ENCODE measurements at places on chromosomes 16 and 17. TPM values are rescaled to one million over a fixed set of nuclear protein-coding genes. Genes with fewer than 3 reads are reported as not detected.

DNA sequence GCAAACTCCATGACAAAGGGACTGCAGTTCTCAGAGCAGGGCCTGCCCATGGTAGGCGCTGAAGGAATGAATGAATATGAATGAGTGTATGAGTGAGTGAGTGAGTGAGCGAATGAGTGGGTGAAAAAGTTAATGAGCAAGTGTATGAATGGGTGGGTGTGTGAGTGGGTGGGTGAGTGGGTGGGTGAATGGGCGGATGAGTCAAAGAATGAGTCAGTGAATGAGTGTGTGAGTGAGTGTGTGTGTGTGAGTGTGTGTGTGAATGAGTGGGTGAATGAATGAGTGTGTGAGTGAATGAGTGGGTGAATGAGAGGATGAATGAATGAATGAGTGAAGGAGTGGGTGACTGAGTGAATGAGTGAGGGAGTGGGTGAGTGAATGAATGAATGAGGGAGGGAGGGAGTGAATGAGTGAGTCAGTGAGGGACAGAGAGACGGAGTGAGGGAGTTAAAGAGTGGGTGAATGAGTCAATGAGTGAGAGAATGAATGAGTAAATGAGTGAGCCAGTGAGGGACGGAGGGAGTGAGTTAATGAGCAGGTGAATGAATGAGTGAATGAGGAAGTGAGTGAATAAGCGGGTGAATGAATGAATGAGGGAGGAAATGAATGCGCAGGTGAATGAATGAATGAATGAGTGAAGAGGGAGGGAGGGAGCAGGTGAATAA, 11.1 kb upstream of the CHMP6 start:
- DNase-seq = no peak

DNA sequence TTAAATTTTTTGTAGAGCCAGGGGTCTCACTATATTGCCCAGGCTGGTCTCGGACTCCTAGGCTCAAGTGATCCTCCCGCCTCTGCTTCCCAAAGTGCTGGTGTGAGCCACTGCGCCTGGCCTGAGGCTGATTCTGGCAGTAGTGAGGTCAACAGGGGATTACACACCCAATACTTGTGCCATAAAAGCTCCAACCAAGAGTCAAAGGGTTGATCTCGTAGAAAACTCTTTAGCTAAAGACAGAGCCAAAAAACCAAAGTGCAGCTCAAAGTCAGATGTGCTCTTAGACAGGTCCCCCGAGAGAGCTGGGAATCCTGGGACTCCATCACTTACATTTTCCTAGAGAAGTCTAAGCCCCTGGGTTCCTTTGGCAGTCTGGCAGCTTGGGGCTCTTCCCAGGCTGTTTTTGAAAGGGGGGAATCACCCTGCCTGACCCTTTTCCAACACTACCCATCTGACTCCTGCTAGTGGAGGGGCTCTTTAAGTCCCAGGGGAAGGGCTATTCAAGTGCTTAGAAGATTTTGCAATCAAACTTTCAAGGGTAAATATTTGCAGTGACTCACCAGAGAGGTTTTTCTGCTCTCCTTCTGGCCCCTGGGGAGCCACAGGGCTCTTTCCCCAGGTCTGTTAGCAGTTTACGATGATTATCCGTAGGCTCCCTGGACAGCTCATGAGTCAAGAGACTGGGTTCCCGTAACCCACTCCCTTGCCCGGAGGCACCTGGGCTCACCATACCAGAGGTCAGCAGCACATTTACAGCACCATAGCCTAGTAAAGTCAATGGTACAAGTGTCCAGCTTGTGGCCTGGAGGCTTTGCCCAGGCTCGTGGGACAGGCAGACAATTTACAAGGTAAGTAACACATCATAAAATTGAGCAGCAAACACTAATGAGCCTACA, 408.7 kb downstream of the SLC39A11 start:
- DNase-seq = no peak

- DNase-seq = no peak
Measured at GRCh38 chr17:4150096-4150495, 7.1 kb downstream of the CYB5D2 start.

Gene KRTAP1-1
- total RNA-seq = not detected

- DNase-seq = no peak
Measured at GRCh38 chr17:14019186-14019956, 49.9 kb upstream of the COX10 start.

Gene SRL
- total RNA-seq = 0.10 TPM

- DNase-seq = no peak
Measured at GRCh38 chr16:50901062-50901461, 159.2 kb downstream of the CYLD start.

- DNase-seq = no peak
Measured at GRCh38 chr16:50606431-50607050, 58.3 kb downstream of the NKD1 start.

Gene AGRP
- total RNA-seq = not detected

Gene GNAO1
- not detected for total RNA-seq

Gene CENPN
- total RNA-seq = 15.7 TPM

Gene TPSG1
- not detected for total RNA-seq

GRCh38 chr16:30108059-30108850, 5.1 kb downstream of the GDPD3 start:
- DNase-seq = no peak

- no peak for DNase-seq
Measured at GRCh38 chr16:1206786-1207185, 18.3 kb downstream of the TPSG1 start.

DNA sequence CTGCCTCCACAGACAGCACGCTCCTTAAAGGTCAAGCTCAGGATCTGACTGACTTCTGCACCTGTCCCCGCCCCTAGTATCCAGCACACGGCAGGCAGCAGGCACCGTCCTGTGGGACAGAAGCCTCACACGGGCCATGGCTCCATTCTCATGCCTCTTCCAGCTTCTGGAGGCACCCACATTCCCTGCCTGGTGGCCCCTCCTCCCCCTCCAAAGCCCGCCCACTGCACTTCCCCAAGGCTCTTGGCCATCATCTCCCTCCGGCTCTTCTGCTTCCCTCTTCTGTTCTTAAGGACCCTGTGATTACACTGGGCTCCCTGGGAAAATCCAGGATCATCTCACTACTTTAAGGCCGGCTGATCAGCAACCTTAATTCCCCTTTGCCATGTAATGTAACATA, 3.5 kb downstream of the CANT1 start:
- DNase-seq = no peak

DNA sequence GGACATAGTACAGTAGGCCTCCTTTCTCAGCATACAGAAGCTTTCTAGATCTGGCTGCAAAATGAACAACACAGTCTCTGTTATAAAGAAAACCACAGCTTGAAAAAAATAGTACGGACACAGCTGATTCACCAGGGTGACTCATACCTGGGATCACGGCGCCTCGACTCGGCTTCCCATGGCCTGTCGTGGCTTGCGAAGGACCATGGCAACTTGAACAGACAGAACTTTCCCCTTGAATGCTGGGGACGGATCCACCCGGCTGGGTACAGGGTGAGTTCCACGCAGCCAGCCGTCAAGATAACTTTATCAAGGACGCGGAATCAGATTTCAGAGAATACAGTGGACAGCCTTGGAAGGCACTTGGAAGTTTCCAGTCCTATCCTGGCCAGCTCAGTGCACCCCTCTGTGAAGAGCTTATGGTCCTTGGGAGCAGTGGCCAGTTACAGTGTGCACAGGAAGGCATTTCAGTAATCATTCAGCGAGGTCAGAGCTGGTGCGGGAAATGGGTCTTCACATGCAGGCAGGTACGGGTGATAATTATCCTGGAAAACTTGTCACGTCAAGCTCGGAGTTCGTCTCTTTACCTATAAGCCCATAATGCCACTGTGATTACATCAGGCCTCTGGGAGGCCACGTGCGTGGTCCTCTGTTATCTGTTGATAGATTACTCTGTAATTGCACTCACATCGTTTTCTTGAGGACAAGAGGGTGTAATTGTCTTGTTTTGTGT, 57.9 kb upstream of the MAF start:
- no peak for DNase-seq

DNA sequence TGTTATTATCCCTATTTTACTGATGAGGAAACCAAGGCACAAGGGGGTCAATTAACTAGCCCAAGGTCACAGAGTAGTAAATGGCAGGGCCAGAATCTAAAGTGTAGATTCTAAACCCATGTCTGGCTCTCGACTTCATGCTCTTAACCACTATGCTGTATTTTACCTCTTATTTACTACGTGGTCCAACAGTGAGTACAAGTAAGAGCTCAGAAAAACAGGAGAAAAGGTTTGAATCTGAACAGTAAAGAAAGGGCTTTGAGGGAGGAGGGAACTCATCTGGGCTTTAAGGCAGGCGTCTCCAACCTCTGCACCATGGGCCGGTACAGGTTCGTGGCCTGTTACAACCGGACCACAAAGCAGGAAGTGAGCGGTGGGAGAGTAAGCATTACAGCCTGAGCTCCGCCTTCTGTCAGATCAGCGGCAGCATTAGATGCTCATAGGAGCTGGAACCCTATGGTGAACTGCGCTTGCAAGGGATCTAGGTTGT, 62.9 kb downstream of the SMURF2 start:
- DNase-seq = no peak

Gene UMOD
- total RNA-seq = not detected

Gene RPL23
- 852 TPM for total RNA-seq

DNA sequence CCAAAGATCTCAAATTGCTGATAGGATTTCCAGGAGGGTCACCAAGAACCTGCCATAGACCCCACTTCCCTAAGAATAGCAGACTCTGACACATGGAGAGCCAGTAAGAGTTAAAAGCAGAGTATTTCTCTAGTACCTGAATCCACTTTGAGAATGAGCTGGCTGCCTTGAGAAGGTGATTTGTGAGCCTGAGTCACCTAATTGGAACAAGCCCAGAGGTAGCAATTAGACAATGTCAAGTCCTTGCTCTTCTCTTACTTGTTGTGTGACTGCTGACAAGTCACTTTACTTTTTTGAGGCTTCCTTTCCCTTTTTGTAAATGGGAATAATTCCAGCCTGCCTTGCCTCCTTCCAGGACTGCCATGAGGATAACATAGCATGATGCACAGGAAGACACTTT, 76.1 kb upstream of the ASIC2 start:
- no peak for DNase-seq

GRCh38 chr16:70694088-70694867, 8.4 kb upstream of the MTSS2 start:
- no peak for DNase-seq

Gene TEKT1
- total RNA-seq = not detected

DNA sequence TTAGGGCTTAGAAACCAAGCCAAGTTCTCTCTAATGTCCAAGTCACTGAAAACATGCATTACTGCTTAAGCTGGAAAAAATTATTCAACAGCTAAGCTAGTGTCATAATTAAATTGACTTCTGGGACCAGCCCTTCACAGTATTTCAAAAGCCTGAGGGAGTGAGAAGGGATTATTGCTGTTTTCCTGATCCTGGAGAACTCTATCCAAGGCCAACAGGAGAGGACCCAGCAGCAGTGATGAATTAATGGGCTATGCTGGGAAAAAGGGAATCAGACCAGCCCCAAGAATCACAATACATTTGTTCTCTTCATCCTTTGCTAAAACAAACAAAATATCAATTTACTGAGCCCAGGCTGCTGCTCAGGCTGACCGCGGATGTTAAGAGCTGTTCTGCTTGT, 34.5 kb upstream of the CLEC3A start:
- DNase-seq = no peak

GRCh38 chr17:73411313-73411747, 99.5 kb upstream of the CDC42EP4 start:
- DNase-seq = no peak

Gene IRX3
- 2.4 TPM for total RNA-seq

DNA sequence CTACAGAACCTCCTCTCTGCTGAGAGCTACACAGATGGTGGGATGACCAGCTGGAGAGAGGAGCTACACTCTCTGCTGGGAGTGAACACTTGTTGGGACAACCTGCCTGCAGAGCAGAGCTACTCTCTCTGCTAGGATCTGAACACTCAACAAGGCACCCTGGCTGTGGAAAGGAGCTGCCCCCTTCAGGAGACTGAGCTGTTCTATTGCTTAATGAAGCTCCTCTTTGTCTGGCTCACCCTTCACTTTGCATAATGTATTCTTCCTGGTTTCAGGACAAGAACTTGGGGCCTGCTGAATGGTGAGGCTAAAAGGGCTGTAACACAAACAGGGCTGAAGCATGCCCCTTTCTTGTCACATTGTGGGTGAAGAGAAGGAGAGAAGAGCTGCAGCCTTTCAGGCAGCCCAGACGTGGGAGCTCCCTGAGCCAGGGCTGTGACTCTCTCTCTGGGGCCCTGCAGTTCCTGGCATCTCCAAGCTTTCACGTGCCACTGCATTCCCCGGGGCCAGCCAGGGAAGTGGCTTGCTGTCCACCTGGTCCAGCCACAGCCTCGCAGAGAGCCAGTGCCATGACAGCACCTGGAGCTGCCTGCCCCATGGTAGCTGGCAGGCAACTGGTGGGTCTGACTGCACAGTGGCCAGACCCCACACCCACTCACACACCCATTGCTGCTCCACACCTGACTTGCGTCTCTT, 272.8 kb upstream of the KCNJ16 start:
- DNase-seq = no peak

DNA sequence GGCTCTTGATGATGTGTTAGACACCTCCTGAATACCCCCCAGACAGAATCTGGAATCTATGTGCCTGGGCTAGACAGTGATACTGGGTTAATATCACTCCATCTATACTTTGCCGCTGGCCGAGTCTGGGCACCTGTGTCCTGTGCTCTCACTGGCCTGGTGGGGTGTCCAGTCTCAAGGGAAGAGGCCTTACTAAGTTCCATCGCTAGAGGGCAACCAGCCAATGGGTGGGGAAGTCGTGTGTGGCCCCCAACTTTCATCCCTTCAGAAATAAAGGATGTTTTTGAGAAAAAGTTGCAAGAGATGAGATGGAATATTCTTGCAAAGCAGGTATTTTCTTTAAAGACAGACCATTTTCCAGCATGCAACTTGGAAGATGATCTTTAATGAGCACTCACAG, 1.6 kb upstream of the GLP2R start:
- DNase-seq = no peak

Gene ACSM5
- not detected for total RNA-seq

GRCh38 chr17:80036715-80037477, 454 bp downstream of the CCDC40 start:
- DNase-seq = no peak

Gene CIBAR2
- not detected for total RNA-seq
